ENCODE measurements at places on chromosomes 3 and 15.

- no peak for DNase-seq
Observed at GRCh38 chr3:79268422-79268821, 499.4 kb downstream of the ROBO1 start.

DNA sequence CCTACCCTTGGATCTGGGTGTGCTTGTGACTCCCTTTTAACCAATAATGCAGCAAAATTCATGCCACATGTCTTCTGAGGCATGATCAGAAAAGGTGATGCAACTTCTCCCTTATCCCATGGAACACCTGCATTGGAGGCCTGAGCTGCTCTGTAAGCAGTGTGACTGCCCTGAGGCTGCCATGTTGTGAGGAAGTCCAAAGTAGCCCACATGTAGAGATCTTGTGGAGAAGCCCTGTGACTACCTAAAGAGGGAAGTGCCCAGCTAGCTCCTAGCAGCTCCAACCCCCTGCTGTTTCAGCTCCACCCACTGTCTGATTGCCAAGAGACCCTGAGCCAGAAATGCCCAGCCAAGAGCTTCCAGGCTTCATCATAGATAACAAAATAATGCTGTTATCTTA is 6.4 kb upstream of the NR1D2 start:
- no peak for DNase-seq

DNA sequence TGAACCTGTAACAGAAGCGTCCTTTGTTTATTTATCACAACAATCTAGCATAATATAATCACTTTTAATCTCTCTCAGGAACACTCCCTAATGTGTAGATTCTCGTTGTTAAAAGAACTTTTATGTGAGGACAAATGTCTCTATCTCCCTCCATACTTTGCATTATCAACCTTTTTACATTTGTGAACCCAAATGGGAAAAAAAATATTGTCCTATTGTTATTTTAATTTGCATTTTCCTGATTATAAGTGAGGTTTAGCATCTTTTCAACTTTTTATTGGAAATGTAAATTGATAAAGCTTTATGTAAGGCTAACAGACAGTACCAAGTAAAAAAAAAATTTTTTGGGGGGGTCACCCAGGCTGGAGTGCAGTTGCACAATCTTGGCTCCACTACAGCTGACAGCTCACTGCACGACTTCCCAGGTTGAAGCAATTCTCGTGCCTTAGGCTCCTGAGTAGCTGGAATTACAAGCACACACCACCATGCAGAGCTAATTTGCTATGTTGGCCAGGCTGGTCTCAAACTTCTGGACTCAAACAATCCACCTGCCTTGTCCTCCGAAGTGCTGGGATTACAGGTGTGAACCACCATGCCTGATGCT is 33.0 kb upstream of the DENND4A start:
- DNase-seq: no peak

DNA sequence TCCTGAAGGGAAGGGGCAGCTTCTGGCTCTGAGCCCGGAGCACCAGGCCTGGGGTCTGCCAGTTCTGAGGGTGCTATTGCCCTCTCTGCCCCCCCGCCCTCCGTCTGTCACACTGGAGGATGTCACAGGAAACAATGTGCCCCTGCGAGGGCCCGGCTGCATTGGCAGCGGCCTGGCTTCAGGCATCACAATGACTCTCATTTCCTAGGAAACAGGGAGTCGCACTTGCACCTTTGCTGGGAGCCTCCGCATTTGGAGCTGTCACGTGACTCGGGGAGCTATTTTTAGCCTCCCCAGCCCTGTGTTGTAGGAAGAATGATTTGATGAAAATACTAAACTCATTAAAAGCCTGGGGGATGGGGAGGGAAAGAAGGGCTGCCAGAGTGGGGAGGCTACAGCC is 518.9 kb downstream of the SHQ1 start:
- no peak for DNase-seq

DNA sequence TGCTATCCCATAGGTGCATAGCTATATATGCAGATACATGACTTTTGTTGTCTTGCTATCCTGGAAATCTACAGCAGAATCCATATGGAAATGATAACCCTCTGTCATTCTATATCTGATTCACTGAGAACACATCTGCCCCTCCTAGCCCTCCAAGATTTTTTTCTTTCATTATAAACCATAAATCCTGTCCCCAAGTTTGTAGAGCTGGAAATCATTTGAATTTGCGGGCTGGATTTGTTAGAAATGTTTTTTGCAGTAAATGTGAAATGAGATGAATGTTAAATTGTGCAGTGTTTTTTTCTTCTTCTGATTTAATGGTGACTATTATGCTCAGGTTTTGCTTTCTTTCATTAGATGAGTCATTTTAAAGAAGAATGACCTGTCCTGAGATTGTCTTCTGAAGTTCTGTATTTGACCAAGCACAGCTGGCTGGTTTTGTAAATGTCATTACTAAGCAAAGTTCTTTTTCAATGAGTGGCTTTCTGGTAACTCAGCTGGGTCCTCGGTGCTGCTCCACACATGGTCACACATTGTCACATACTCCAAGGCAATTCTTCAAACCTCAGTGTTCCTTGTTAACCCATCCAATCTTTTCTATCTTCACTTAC is 25.3 kb upstream of the ABHD17C start:
- no peak for DNase-seq

- no peak for DNase-seq
Observed at GRCh38 chr3:194906229-194906629, 220.5 kb downstream of the FAM43A start.

- no peak for DNase-seq
Observed at GRCh38 chr3:194988495-194989165, 282.3 kb downstream of the XXYLT1 start.

DNA sequence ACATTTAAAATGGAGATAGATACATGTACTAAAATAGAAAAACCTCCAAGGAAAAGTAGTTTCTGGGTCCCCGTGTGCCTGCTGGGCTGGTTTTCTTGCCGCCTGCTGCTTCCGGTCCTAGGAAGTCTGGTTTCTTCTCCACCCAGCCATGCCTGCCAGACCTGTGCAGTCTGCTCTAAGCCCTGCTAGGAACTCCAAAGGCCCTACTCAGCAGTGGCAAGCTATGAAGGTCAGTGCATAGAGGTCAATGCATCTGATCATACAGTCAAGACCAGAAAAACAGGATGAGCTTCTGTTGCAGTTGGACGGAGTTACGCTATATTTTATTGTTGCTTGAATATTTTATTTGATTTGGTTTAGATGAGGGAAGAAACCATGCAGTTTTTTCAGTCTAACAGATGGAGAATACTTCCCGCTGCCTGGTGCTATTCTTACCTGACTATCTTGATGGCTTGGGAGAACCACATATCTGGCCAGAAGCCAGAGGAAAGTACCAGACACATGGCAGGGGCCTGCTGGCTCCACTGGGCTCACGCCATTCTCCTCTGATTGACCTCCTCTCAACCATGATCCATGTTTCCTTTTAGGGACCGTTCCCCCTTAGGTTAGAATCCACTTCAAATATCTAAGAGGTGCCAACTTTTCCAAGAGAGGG is 226.8 kb upstream of the ST8SIA2 start:
- no peak for DNase-seq

- no peak for DNase-seq
Observed at GRCh38 chr3:45616158-45616557, 21.6 kb downstream of the LIMD1 start.

GRCh38 chr15:56972426-56972825 is 54.0 kb downstream of the TCF12 start:
- no peak for DNase-seq

DNA sequence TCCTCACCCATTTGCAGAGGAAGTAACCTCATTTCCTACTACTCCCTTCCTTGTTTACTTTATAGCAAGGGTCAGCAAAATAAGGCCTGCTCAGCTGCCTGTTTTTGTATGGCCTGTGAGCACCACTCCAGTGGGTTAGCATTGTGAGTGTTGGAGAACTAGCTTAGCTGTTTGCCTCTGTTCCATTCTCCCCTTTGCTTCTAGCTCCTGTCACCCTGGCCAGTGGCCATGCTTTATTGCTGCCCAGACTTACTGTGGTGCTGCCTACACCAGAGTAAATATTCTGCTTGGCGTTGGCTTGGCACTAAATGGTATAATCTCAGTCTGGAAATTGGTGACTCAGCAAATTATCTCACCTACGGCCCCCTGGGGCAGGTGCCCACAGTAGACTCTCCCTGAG is 8.8 kb downstream of the PDCD6IP start:
- DNase-seq: no peak

- DNase-seq: no peak
Observed at GRCh38 chr3:47008234-47008796, 28.8 kb downstream of the NBEAL2 start.

GRCh38 chr3:46812237-46812791 is 50.9 kb downstream of the MYL3 start:
- no peak for DNase-seq

GRCh38 chr3:64203969-64204908 is 21.0 kb downstream of the PRICKLE2 start:
- no peak for DNase-seq

DNA sequence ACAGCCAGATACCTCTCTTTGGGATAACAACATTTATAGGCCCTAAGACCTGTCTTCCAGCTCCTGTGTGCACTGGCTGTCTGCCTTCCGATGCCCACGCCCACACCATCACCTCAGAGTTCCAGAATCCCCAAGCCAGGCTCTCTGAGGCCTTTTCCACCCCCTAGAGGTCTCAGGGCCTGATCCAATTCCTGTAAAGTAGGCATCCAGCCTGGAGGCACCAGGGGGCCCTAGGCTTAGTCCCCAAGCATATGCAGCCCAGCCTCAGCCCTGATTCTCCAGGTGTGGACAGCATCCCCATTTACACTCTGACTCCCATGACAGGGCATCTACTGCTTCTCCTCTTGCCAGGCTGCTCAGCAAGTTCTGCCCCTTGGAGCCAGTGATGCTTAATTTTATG is 72.7 kb upstream of the CORO2B start:
- DNase-seq: no peak
